ENCODE measurements at places on chromosomes 7 and 10.
A peak's percentile ranks its signal among the peaks of the same experiment; 100 is the strongest.

- no peak for DNase-seq
Measured at GRCh38 chr10:83678850-83679249, 460.5 kb upstream of the GHITM start.

DNA sequence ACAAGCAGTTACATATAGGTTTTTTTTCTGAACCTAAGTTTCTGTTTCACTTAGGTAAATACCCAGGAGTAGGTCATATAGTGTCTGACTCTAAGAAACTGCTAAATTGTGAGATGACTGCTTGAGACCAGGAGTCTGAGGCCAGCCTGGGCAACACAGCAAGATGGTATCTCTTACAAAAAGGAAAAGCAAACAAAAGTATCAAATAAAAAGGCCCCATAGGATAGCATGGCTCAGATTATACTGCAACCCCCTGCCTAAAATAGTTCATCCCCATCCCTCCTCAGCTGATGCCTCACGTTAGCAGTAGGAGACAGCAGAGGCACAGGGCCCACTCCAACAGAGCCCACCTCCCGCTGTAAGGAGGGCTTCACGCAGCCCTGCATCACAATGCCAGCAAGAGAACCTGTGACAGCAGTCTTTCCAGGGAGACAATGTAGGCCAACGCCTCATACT is 90.3 kb downstream of the SRPK2 start:
- no peak for DNase-seq

- DNase-seq: no peak
Measured at GRCh38 chr7:2807845-2808772, 36.0 kb downstream of the GNA12 start.

DNA sequence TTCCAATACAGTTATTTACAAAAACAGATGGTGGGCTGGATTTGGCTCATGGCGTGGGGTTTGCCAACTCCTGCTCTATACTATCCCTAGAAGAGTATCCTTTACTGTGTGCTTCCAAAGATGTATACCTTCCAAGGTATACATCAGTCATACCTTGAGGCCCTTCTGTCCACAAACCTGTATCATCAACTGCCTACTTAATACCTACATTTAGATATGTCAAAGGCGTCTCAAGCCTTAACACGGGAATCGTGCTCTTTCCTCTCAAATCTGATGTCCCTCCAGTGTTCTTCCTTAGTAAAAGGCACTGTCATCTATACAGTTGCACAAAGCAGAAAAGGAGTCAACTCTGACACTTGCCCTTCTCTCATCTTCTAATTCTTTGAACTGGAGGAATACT is 36.9 kb downstream of the NAMPT start:
- DNase-seq: no peak

GRCh38 chr10:114393482-114393881 is 10.8 kb downstream of the AFAP1L2 start:
- no peak for DNase-seq

DNA sequence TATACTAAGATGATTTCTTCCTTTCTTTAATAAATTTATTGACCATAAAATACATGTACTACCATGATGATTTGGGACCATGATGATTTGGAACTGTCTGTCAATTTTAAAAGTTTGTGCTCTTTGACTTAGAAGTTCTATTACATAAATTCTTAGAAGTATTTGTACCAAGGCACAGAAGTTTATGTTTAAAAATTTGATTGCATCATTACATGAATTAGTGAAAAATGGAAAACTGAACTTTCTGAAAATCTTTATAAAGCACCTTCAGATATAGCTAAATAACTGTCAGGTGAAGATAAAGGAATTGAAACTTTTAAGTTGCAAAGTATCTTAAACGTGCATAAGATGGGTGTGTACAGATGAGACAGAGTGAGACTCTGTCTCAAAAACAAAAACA is 32.0 kb downstream of the MALSU1 start:
- DNase-seq: no peak

- no peak for DNase-seq
Measured at GRCh38 chr7:51313738-51314425, 2.7 kb downstream of the COBL start.

DNA sequence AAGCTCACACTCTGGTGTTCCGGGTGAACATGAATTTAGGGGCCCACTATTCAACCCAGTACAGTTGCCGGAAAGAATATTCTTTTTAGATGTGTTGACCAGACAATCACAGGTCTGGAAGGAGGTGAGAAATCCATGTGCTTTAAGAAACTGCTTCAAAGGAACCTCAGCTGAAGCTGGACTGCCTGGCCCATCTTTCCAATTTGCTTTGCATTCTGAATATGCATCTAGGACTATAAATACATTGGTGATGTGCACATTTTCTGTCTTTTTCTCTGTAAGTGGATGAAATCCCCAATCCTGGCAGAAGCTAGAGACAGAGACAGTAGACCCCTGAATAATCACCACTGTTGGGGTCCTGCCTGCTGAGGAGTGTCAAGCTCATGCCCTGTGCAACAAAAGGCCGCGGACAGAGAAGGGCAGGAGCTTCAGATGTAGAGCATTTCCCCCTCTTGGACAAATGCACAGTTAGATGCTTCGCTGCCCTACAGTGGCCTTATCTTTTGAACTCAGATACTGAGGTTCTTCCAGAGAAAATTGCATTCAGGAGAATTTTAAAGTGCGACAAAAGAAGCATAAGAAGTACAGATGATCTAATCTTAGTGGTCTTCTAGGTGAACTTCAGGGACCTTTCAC is 368.3 kb downstream of the SFMBT2 start:
- no peak for DNase-seq

GRCh38 chr10:121919666-121920065 is 8.2 kb downstream of the ATE1 start:
- DNase-seq: no peak

DNA sequence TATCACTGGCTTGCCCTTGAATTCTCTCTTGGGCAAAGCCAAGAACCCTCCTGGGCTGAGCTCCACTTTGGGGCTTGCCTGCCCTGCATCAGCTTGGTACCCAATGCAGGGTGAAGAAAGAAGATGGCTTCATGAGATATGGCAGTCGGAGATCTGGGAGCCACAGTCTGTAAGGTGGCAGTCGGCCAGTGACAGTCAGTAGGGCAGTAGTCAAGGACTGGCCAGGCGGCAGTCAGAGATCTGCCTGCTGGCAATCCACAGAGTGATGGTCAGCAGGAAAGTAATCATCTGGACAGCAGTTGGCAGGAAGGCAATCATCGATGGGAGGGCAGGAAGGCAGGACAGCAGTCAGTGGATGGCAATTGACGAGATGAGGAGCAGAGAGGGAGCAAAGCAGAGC is 32.6 kb upstream of the CNNM1 start:
- DNase-seq: no peak

DNA sequence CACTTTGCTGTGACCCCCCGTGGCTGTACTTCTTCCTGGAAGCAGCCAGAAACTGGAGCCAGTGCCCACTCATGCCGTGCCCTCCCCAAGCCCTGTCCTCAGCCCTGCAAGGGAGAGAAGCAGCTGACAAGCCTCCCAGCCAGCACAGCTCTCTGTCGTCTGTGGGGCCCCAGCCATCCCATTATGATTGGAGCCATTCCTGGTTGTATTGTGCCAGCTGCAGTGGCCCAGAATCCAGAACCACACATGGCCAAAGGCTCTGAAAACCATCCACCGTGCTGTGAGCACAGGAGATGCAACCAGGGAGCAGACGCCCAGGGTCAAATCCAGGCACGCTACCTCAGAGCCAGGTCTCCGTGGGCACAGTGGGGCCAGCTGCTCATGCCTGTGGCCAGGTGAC is 18.7 kb downstream of the GRID2IP start:
- DNase-seq: no peak

DNA sequence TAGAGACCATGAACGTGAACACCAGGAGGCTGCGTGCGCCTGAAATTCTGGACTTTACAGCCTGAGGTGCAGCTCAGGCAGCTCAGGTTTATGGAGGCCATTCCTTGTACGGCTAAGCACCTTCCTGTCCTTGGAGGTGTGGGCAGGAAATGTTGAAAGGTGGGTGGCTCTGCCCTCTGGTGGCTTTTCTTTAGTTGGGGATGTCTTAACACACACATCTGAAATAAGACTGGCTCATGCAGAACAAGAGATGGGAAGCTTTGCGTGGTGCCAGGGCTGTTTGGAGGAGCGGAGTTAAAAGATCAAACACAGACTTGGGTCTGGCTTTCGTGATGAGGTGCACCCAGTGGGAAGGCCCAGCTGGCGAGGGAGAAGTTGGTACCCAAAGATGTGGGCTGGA is 64.1 kb downstream of the DOCK1 start:
- DNase-seq: no peak

- no peak for DNase-seq
Measured at GRCh38 chr10:31687663-31688482, 240.8 kb downstream of the ARHGAP12 start.

- no peak for DNase-seq
Measured at GRCh38 chr7:95002775-95003174, 95.4 kb downstream of the PPP1R9A start.

GRCh38 chr7:102125127-102125596 is 161.5 kb upstream of the SH2B2 start:
- DNase-seq: no peak

- DNase-seq: no peak
Measured at GRCh38 chr7:117896339-117896738, 23.1 kb upstream of the CTTNBP2 start.

- peak; percentile 11 for DNase-seq
Measured at GRCh38 chr7:134561-135256, 57.7 kb upstream of the FAM20C start.

GRCh38 chr7:50962962-50963374 is 180.3 kb upstream of the GRB10 start:
- peak; percentile 58 for DNase-seq

DNA sequence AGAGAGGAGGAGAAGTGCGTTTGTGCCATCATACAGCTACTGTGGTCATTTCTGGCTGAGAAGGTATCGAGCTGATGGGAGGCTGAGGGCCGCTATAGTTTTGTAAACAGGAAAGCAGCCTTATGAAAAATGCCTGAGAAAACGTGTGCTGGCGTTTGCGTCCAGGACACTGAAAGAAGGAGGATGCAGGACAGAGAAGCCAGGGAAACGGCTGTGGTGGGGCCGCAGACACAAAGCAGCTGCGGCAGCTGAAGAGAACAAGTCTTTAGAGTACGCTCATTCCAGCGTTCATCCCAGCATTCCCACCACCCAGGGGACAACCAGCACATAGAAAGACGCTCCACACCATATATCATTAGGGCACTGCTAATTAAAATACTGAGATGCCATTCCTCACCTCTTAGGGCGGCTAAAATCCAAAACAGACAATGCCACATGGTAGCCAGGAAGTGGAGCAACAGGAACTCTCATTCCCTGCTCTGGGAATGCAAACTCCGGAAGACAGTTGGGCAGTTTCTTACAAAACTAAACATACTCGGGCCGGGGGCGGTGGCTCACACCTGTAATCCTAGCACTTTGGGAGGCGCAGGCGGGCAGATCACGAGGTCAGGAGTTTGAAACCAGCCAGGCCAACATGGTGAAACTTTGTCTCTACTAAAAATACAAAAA is 18.4 kb downstream of the GNA12 start:
- DNase-seq: no peak

- no peak for DNase-seq
Measured at GRCh38 chr10:53843736-53844362, 957.2 kb downstream of the PCDH15 start.

DNA sequence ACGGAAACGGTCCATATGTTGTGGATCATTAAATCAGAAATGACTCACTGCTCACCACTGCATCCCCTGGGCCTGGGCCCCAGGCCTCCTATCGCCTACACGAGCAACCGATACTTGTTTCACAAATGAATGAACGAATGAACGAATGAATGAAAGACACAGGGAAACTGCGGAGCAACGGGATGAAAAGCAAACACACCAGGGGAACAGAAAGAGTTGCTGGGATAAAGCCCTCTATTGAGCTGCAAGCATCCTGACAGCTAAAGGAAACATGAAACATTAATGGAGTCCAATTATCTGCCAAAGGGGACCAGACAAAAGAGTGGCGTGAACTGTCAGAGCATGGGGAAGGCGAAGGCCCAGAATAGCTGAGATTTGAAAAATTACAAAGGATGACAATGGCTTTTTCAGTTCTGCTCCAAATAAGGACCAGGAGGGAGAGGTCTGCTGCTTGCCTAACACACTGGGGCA is 92.1 kb downstream of the GRB10 start:
- no peak for DNase-seq

- DNase-seq: no peak
Measured at GRCh38 chr7:94400643-94401427, 6.1 kb downstream of the COL1A2 start.

DNA sequence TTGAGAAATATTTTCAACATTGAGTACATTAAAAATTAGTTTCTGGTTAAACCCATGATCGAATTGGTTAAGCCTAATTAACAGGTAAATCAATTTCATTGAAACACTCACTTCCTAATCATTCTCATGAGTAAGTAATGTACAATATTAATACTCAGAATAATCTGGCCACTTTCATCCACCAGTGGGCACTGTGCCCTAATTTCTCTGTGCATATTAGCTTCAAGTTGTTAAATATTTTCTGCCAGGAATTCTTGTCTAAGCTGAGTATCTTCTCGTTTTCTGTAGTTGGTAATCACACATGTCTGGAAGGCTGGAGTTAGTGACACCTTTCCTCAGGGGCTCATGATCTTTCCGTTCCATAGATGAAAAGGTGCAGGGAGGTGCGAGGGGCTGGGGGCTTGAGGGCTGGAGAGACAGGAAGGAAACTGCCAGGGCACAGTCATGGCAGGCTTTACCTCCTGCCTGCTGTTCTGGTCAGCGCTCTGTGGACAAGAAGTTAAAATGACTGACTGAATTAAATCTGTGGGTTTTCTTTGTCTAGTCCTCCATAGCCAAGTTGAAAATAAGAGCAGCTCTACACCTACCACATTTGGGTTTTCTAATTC is 71.9 kb downstream of the WIPF3 start:
- DNase-seq: peak; percentile 49

DNA sequence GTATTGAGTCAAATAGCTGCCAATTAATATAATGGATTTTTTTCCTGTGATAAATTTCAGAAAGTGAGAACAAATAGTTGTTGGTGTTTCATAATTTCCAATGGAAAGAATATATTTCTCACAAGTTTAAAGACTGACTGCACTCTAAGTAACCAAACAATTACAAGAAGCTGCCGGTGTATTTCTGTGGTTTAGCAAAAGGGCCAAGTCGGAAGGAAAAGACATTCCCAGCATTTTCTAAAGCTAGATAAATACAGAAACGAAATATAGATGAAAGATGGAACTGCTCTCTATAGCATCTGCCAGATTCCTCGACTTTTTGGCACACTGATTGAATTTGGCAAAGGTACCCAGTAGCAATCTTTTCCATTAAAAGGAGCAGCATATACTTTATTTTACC is 92.7 kb upstream of the MKX start:
- DNase-seq: no peak

GRCh38 chr10:17386616-17387075 is 67.7 kb downstream of the ST8SIA6 start:
- no peak for DNase-seq
